ENCODE measurements at places on chromosomes 1 and 21. TPM values are rescaled to one million over a fixed set of nuclear protein-coding genes. Genes with fewer than 3 reads are reported as not detected.

The ACTRT2 gene
- polyA plus RNA-seq: not detected

The CAMSAP2 gene
- 0.10 TPM for polyA plus RNA-seq

The NBPF4 gene
- 0.04 TPM for polyA plus RNA-seq

DNA sequence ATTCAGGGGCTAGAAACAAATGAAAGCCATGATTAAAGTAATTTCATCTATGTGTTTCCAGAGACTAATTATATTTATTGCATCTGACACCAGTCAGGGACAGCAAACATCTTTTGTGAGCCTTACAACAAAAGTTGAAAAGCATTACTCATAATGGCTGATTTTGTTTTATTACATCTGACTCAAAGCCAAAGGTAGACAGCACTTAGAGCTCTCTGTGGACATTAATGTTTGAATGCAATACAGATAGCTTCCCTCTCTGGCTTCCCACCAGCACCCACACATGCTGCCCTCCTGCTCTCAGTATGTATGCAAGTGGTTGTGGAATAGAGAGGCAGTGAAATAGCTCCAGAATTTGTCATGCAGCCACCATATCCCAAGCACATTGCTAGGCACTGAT lies 198.7 kb downstream of the SETD4 start:
- no peak overlapping the region for H3K4me3 ChIP-seq
- no peaks in the 10 kb centered on the region for H3K36me3 ChIP-seq
- H3K4me1 ChIP-seq: no peaks in the 10 kb centered on the region
- H3K27me3 ChIP-seq: no peaks in the 10 kb centered on the region

DNA sequence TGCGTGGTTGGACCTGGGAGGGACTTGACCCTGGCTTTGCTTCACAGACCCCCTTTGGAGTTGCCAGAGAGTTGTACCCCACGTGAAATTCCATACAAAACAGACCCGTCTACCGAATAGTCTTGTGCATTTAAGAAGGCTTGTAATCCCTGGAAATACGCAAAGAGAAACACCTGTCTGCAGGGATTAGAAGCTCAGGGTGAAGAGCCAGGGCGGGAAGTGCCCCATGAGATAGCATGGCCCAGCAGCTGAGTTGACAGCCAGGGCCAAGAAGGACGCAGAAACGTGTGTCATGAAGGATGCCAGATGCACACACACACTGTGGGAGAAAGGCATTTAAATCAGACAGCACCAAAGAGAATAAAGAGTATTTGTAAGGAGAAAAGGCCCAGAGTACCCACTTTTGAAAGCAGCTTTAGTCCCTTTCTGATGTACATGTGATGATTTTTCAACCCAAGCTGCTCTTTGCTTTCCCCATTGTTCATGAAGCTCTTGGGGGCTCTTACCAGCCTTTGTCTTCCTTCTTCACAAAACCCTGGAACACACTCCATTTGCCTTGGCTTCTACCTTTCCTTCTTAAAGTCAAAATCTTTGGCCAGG lies 46.6 kb downstream of the PCP4 start:
- no peak overlapping the region for H3K4me3 ChIP-seq
- H3K36me3 ChIP-seq: no peaks in the 10 kb centered on the region
- peaks cover 5% of the 10 kb centered on the region for H3K4me1 ChIP-seq

DNA sequence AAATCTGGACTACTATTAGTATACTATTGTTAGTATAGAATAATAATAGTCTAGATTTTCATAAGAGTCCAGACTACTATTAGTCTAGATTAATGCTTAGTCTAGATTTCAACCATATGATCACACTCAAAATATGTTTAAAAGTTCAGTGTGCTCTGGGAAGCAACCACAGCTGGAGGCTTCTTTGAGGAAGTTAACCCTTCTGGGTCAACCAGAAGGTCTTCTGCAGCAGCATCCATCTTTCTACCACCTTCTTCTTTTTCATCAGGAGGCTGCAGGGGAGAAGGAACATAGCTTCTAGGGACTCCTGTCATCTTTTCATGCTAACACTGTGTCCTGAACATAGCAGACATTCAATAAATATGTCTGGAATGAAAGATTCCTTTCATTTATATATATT lies 51.2 kb upstream of the DNAJC6 start:
- no peak for DNase-seq
- H3K4me1 ChIP-seq: peaks cover 16% of the 10 kb centered on the region
- H3K36me3 ChIP-seq: no peaks in the 10 kb centered on the region
- H3K27me3 ChIP-seq: peaks cover 12% of the 10 kb centered on the region

DNA sequence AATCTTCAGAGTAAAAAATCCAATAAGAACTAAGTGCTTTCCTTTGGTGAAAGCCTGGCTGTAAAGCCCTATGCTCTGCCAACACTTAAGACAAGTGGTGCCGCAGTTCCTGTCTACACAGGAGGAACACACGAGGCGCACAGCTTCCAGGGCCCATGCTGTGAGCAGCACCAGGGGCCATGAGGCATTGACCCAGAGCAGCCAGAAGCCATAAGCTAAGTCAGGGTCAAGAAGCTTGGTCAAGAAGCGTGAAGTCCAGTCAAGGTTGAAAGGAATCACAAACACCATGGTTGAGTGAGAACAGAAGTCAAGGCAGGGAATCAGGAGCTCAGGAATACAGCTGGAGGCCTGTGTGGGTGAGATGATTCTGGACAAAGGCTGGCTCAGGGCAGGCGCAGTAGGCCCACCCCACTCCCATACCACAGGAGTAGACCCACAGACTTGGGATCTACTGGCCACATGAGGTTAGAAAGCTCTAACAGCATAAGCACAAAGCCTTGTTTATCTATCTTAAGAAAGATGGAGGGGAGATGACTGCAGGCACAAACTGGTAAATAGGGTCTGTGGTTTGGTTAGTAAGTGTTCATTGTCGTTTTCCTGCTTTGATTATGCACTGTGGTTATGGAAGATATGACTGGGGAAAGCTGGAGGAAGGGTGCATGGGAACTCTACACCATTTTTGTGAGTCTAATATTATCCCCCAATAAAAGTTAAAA lies 42.9 kb upstream of the RCAN3 start:
- H3K27me3 ChIP-seq: no peaks in the 10 kb centered on the region
- no peaks in the 10 kb centered on the region for H3K4me1 ChIP-seq

DNA sequence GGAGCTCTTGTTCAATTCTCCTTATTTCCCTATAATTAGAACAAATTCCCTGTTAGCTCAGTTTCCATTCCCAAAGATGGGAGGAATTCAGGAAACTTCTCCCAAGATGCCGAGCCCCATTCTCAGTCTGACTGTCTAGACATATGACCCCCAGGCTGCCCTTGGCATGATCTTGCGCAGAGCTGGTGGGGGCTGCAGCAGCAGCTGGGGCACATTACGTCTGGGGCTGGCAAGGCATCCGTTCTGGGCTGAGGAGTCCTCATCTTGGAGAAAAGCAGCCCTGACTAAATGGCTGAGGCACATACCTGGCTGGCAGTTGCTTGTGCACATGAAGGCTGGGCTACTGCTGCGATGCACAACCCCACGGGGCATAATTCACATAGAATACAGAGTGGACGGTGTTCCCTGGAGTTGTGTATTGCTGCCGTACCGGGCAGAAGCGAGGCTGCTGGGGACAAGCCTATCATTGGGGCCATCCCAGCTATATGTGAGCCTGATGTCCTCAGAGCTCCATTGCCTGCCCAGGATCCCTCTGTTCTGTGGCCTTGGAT lies 36.4 kb upstream of the TRABD2B start:
- H3K36me3 ChIP-seq: no peaks in the 10 kb centered on the region
- H3K27ac ChIP-seq: no peak overlapping the region
- no peak overlapping the region for H3K4me3 ChIP-seq
- no peaks in the 10 kb centered on the region for H3K4me1 ChIP-seq
- DNase-seq: no peak
- H3K27me3 ChIP-seq: no peaks in the 10 kb centered on the region

DNA sequence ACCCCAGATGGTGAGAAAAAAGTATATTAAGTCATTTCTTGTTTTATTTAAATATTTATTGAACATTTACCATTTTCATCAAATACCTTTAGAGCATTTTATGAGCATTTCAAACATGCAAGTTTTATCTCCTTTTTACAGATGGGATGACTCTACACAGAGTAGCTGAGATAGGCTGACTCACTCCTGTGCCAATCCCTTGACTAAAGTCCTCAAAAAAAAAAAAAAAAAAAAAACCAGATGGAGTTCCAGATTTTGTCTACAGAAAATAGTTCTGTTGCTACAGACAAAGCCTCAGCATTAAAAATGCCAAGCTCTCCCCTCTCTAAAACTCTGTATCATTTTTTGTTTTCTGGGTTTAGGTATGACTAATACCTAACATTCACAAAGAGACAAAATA lies 303.0 kb upstream of the PLD5 start:
- no peak overlapping the region for H3K27ac ChIP-seq
- no peaks in the 10 kb centered on the region for H3K36me3 ChIP-seq
- no peaks in the 10 kb centered on the region for H3K27me3 ChIP-seq

- H3K27ac ChIP-seq: no peak overlapping the region
- H3K27me3 ChIP-seq: no peaks in the 10 kb centered on the region
- H3K36me3 ChIP-seq: no peaks in the 10 kb centered on the region
- H3K4me3 ChIP-seq: no peak overlapping the region
Measured at GRCh38 chr1:198018529-198018928, 101.4 kb downstream of the LHX9 start.
